ENCODE measurements at places on chromosomes 6 and 20. TPM values are rescaled to one million over a fixed set of nuclear protein-coding genes. Genes with fewer than 3 reads are reported as not detected.

GRCh38 chr20:819680-820322 lies 13.7 kb upstream of the FAM110A start:
- no peak for DNase-seq

DNA sequence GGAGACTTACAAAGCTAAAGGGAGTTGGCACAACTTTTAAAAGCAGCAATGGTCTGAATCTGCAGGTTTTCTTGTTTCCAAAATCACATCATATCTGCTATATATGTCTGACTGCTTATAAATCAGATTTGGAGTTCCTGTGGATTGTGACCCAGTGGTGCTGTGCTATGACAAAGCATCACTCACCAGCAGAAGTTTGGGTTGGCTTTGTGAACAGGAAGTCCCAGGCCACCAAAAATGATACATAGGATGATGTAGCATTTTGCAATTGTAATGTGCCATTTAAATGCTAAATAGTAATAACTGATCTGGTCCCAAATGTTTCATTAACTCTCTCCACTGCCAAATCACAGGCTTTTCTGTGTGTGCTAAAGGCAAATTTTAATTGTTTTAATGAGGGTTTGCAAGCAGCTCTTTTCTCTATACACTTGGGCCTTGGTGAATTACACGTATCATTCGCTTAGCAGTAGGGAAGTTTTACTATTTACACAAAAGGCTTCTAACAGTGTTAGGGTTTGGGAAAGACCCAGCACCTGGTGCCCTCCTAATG lies 60.8 kb downstream of the SYNDIG1 start:
- DNase-seq: no peak

GRCh38 chr6:92180090-92180489 lies 1239.3 kb downstream of the EPHA7 start:
- DNase-seq: no peak

- no peak for DNase-seq
Measured at GRCh38 chr6:518218-518617, 126.7 kb downstream of the IRF4 start.

- no peak for DNase-seq
Measured at GRCh38 chr20:9809271-9809670, 29.6 kb downstream of the PAK5 start.

GRCh38 chr6:106046116-106046853 lies 39.9 kb upstream of the PRDM1 start:
- no peak for DNase-seq

GRCh38 chr6:39572661-39573340 lies 152.4 kb downstream of the KIF6 start:
- DNase-seq: no peak

The HLA-DPA1 gene
- polyA plus RNA-seq: 17.1 TPM

The SMOC2 gene
- 19.7 TPM for polyA plus RNA-seq
